Activated CD4-positive, alpha-beta T cell treated with anti-CD3 and anti-CD28 coated beads, Interleukin-2, amount 50 U/mL, for 1 hour (primary cell): ENCODE measurements at places on chromosomes 16 and 17.

DNA sequence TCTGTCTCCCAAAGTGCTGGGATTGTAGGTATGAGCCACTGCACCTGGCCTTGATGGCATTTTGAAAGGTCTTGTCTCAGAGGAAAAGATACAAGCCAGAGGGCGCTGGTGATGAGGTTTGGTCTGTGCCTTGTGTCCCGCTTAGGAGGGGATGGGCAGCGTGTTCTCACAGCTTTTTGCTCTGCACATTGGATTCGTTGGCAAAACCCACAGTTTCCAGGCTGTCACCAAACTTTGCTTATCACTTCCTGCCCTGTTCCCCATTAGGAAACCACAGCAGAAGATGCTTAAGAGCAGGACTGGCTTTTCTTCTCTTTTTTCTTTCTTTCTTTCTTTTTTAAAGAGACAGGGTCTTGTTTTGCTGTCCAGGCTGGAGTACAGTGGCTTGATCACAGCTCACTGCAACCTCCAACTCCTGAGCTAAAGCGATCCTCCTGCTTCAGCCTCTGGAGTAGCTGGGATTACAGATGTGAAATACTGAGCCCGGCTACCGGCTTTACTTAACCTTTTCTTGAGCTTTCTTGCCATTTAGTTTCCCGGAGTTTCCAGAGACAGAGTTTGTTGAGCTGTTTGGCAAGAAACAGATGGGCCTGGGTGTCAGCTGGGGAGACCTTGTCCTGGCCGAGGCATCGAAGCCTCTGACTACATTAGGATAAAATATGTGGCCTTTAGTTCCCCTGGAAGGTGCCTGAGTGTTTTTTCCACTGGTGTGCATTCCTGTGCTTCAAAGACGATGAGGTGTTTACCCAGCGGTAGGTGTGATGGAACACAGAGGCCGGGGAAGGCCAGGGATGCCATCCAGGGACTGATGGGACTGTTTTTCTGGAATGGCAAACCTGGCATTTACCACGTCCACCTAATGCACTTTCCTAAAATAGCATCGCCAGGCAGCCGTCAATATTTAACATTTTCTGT is 112.9 kb downstream of the ABCC1 start:
- peak; percentile 15 for DNase-seq

- DNase-seq: no peak
Observed at GRCh38 chr17:57043276-57043675, 41.8 kb upstream of the AKAP1 start.

DNA sequence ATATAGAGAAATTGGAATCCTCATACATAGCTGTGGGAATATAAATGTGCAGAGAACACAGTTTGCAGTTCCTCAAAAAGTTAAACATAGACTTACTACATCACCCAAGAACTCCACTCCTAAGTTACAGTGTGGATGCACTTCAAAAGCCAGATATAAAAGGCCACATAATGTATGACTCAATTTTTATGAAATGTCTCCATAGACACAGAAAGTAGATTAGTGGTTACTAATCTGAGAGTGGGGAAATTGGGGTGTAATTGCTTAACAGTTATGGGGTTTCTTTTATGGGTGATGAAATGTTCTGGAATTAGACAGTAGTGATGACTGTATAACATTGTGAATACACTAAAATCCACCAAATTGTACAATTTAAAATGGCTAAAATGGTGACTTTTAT is 60.9 kb downstream of the CACNG1 start:
- no peak for DNase-seq

DNA sequence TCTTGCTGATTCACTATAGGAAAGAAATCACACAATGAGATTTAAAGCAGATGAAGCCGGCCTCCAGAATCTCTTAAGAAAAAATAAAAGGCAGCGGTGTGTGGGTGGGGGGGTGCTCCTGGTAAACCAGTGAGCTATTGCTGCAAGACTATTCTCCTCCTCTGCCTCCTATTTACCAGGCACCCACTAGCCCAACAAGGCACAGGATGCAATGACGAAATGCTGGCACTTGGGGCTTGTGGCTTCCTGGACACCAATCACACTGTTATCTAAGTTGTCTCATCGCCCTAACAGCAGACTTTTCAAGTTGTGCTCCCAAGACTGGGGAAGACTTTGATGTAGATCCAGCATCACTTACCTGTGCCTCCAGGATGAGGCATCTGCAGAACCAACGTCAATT is 50.2 kb upstream of the NDRG4 start:
- DNase-seq: no peak

GRCh38 chr17:69175625-69176456 is 34.1 kb upstream of the ABCA6 start:
- DNase-seq: no peak

DNA sequence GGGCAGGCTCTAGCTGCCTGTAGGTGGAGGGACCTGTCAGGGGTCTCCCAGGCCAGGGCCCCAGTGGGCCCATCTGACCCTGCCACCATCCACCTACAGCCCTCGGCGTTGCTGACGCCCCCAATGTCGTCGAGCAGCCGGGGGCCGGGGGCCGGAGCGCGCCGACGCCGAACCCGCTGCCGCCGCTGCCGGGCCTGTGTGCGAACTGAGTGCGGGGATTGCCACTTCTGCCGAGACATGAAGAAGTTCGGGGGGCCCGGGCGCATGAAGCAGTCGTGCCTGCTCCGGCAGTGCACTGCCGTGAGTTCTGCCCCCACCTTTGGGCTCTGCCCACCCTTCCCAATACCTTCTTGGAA is 2.2 kb downstream of the FBXL19 start:
- no peak for DNase-seq

DNA sequence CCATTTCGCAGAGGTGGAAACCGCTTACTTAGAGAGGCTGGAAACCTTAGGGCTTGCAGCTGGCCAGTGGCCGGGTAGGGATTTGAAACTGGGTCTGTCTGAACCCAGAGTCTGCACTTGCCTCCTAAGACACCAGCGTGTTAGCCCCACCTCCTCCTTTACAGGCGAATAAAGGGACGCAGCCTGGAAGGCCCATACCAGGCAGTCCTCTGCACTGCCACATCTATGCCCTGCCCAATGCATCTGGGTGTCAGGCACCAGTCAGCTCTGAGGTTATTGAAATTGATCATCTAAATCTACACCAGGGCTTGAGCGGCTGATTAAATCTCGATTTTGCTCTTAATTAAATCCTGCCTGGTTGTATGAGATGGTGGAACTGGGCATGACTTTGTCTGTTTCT is 19.9 kb upstream of the NAGS start:
- no peak for DNase-seq

DNA sequence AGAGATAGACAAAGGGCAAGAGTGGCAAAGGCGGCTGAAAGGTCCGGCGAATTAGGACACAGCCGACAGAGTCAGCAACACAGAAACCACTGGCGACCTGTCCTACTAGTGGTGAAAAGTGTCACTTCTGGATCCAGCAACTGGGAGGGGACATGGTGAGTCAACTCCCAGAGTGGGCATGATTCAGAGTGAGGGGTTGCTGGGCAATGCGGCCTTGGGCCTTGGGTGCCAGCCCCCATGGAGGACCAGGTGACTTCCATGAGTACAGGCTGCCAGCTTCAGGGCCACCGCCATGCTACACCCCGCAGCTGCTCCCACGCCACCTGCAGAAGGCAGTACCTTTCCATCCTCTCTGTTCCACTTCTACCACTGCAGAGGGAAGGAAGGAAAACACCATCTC is 110.6 kb downstream of the ZFHX3 start:
- no peak for DNase-seq

GRCh38 chr16:31248344-31248743 is 11.4 kb upstream of the ITGAM start:
- DNase-seq: no peak

- DNase-seq: no peak
Observed at GRCh38 chr17:46886310-46886663, 34.9 kb downstream of the WNT9B start.

DNA sequence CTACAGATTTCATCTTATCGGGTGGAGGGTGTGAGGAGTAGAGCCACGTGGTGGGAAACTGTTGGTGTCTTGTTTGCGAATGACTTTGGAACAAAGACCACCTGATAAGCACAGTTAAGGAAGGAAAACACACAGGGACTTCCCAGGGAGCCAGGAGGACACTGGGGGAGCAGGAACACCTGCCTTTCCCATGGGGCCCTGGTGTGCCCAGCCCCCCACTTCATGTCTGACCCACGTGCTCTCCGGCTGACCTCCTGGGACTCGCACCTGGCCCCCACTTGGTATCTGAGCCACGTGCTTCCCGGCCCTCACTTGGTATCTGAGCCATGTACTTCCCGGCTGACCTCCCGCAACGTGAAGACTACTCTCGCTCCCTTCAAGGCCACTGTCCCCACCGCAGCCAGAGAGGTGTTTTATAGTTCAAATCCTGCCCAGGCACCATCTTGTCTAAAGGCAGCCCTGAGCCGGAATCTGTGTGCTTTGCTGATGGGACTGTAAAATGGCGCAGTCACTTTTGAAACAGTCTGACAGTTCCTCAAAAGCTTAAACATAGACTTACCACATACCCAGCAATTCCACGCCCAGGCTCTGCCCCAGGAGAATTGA is 5.4 kb upstream of the CSNK1D start:
- DNase-seq: no peak

DNA sequence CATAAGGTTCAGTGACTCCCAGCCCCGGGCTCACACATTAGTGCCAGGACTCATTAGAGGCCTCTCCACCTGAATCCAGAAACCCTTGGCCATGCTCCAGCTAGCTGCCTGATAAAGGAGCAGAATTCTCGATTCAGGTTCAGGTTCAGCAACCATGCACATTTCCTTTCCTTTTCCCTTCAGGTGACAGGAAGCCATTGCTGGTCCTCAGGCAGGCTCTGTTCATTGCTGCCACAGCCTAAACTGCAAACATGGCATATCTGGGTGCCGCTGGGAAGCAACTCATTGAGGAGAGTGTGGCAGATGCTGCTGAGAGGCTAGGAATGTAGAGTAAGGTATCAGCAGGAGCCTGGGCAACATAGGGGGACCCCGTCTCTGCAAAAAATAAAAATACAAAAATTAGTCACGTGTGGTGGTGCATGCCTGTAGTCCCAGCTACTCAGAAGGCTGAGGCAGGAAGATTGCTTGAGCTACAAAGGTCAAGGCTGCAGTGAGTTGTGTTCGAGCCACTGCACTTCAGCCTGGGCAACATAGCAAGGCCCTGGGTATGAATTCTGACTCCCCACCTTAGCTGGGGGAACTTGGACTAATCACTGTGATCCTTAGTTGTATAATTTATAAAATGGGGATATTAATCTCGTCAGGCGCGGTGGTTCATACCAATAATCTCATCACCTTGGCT is 28.7 kb downstream of the ARL4D start:
- DNase-seq: no peak

DNA sequence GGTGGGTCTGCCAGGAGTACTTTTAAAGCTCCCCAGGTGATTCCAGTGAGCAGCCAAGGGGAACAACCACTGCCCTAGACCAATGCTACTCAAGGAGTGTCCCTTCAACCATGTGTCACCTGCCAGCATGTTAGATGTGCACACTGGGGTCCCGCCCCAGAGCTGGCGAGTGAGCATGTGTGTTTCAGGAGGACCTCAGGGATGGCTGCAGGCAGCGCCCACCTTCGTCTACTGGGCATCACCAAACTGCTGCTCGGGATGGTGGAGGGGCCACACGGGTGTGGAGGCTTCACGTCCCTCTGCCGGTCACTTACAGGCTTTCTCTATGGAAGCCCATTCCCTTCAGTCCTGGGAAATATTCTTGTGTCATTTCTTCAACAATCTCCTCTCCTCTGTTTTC is 29.0 kb upstream of the DOC2B start:
- DNase-seq: no peak

GRCh38 chr17:73340093-73340596 is 28.3 kb upstream of the CDC42EP4 start:
- no peak for DNase-seq

- DNase-seq: no peak
Observed at GRCh38 chr17:42153919-42154742, 658 bp downstream of the RAB5C start.

DNA sequence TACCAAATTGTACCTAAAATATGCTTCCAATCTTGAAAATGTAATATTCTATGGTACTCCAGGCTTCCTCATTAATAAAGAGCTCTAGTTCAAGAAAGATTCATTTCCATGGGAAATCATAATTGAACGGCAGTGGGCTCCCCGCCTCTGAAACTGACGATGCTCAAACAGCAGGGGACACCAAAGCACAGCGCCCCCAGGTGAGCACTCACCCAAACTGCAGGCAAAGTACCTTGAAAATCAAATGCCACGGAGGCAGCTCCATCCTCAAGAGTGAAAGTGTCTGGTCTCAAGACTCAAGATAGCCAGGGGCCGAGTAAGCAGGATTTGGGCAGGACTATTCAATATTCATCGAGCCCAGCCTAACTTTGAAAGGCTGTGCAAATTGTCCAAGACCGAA is 217.4 kb upstream of the TNRC6C start:
- DNase-seq: peak; percentile 38

GRCh38 chr17:77106874-77107358 is 33.9 kb upstream of the SEC14L1 start:
- DNase-seq: no peak

GRCh38 chr16:66858740-66859396 is 14.7 kb downstream of the CA7 start:
- no peak for DNase-seq
